Suprapubic skin (tissue), 4 donors: ENCODE measurements at places on chromosomes 2 and 18. TPM values are rescaled to one million over a fixed set of nuclear protein-coding genes. Genes with fewer than 3 reads are reported as not detected.

Gene ITGA4
- 14.1 TPM for total RNA-seq

DNA sequence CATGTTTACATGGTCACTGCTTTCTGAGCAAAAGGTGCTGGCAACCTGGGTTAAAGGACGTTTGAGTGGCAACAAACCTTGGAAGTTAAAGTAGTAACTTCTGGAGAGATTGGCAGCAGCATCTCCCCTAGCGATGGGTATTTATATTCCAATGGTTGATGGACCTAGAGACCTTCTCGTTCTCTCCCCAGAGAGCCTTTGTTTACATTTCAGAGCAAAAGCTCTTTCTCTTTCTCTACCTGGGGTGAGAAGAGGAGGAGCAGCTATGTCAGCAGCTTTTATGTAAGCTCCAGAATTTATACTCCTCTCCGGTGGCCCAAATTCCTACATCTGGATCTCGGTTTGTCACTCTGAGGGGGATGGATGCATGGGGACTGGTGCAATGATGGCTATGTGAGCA lies 213.7 kb upstream of the ARL4C start:
- no peak for DNase-seq
- H3K4me1 ChIP-seq = no peaks in the 10 kb centered on the region
- H3K27me3 ChIP-seq = no peaks in the 10 kb centered on the region
- no peak overlapping the region for H3K4me3 ChIP-seq
- H3K36me3 ChIP-seq = no peaks in the 10 kb centered on the region

DNA sequence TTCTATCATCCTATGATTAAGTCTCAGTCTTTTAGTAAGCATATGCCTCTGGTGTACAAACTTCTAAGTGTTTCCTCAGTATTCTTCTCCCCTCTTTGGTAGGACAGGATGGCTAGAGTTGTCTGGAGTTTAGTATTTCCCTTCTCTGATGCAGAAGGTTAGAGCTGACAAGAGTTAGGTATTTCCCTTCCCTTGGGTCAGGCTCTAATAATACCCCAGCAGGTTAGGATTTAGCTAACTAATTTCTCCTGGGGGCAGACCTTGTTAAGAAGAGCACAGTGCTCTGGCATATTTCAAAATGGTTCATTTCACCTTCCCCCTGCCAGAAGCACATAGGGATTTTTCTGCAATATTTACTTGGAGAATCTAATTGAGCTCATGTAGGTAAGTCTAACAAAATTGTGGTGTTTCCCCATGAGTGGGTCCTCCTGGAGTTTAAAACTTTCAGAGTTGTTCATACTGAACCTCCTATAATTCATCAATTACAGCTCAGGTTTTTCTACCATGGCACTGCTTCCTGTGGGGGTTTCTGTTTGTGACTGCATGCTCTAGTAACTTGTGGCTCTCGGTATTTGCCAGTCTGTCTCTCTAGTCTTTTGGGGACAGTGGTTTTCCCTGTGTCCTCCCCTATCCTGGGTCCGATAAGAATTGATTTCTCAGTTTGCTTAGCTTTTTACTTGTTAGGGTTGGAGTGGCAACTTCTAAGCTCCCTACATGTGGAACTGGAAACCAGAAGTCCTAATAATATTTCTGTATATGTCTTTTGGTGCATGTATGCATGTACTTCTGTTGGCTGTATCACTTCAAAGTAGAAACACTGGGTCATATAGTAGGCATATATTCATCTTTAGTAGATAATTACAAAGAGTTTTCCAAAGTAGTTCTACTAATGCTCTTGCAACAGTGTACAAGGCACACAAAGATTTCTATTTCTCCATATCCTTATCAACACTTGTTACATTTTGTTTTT lies 77.7 kb downstream of the GDF7 start:
- no peak overlapping the region for H3K4me3 ChIP-seq
- no peaks in the 10 kb centered on the region for H3K4me1 ChIP-seq
- H3K36me3 ChIP-seq = no peaks in the 10 kb centered on the region
- no peak overlapping the region for H3K27ac ChIP-seq
- no peak for DNase-seq
- no peaks in the 10 kb centered on the region for H3K27me3 ChIP-seq

- H3K27me3 ChIP-seq = no peaks in the 10 kb centered on the region
- H3K4me3 ChIP-seq = no peak overlapping the region
- no peak for DNase-seq
- H3K27ac ChIP-seq = no peak overlapping the region
- no peaks in the 10 kb centered on the region for H3K36me3 ChIP-seq
Observed at GRCh38 chr18:24514439-24514838, 54.0 kb downstream of the HRH4 start.

GRCh38 chr2:143581134-143581533 lies 451.9 kb downstream of the ARHGAP15 start:
- no peaks in the 10 kb centered on the region for H3K27me3 ChIP-seq
- H3K36me3 ChIP-seq = no peaks in the 10 kb centered on the region
- DNase-seq = no peak
- peaks cover 2% of the 10 kb centered on the region for H3K4me1 ChIP-seq

DNA sequence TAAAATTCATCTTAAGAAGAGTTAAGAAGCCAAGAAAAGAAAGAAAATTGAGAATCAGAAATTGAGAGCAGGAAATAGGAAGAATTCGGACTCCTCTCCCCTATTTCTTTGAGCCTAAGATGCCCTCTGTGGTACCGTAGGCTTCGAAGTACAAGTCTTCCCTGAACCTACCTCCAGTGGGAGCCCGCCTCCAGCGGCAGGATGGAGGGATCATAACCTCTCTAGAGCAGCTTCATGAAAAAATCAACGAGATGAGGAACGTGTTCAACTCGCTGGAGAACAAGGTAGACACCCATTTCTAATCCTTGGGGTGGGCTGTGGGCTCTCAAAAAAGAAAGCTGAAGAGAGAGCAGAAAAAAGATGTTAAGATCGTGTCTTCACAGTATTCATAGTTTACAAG lies 36.3 kb downstream of the ARHGEF33 start:
- no peaks in the 10 kb centered on the region for H3K4me1 ChIP-seq
- H3K27me3 ChIP-seq = no peaks in the 10 kb centered on the region
- DNase-seq = no peak
- H3K4me3 ChIP-seq = no peak overlapping the region
- no peak overlapping the region for H3K27ac ChIP-seq

DNA sequence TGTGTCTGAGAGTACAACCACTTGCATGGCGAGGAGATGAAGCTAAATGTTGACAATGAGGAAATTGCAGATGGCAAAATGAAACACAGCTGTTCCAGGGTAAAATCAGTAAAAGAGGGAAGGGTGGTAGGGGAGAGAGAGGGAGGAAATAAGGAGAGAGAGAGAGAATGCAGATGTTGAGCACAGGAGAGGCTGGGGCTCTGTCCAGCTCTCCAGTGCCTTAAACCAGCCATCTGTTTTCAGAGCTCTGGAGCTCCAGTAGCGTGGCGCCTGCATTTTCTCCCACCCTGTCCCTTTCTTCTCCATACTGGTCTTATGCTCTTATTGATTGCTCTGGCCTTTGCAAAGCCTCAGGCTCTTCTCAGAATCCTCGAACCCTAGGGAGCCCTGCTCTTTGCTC lies 52.7 kb upstream of the BOD1L2 start:
- no peak overlapping the region for H3K27ac ChIP-seq
- H3K27me3 ChIP-seq = no peaks in the 10 kb centered on the region
- no peak for DNase-seq
- H3K36me3 ChIP-seq = no peaks in the 10 kb centered on the region
- H3K4me3 ChIP-seq = no peak overlapping the region

Gene HOXD10
- 0.59 TPM for total RNA-seq

Gene SLC5A7
- total RNA-seq = not detected

Gene NR4A2
- 9.5 TPM for total RNA-seq

- peaks cover 19% of the 10 kb centered on the region for H3K4me1 ChIP-seq
- no peaks in the 10 kb centered on the region for H3K27me3 ChIP-seq
- DNase-seq = no peak
Observed at GRCh38 chr2:63663013-63663864, 74.5 kb downstream of the MDH1 start.

GRCh38 chr2:176997074-176997791 lies 215.4 kb upstream of the HNRNPA3 start:
- peaks cover 6% of the 10 kb centered on the region for H3K4me1 ChIP-seq
- no peak overlapping the region for H3K27ac ChIP-seq
- H3K27me3 ChIP-seq = no peaks in the 10 kb centered on the region

DNA sequence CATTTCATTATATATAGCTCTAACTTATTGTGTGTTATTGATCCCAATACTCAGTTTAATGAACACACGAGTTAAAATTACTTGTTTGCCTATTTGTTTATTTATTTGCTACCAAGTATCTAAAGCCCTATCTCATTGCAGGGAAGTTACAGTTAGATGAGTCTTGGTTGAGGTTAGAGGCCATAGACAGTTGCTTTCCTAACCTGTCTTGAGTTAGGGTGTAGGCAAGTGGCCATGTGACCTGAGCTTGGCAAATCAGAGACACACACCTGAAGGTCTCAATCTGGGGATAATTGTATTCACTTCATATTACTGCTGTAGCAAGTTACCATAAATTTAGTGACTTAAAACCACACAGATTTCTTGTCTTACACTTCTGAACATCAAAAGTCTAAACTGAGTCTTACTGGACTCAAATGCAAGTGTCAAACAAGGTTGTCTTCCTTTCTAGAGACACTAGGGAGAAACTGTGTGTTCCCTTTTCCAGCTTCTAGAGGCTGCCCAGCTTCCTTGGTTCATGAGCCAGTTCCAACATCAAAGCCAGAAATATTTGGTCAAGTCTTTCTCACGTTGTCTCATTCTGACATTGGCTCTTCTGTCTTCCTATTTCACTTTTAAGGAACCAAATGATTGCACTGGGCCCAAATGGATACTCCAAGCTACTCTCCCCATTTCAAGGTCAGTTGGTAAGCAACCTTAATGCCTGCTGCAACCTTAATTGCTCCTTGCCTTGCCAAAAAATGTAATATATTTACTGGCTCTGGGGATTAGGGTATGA lies 39.7 kb downstream of the COL3A1 start:
- no peak overlapping the region for H3K4me3 ChIP-seq
- H3K27me3 ChIP-seq = no peaks in the 10 kb centered on the region
- H3K4me1 ChIP-seq = no peaks in the 10 kb centered on the region
- H3K27ac ChIP-seq = no peak overlapping the region
- H3K36me3 ChIP-seq = peaks cover 11% of the 10 kb centered on the region
- no peak for DNase-seq

GRCh38 chr2:105954891-105955290 lies 210.2 kb downstream of the NCK2 start:
- H3K4me3 ChIP-seq = no peak overlapping the region
- no peaks in the 10 kb centered on the region for H3K27me3 ChIP-seq
- DNase-seq = no peak
- no peaks in the 10 kb centered on the region for H3K4me1 ChIP-seq

DNA sequence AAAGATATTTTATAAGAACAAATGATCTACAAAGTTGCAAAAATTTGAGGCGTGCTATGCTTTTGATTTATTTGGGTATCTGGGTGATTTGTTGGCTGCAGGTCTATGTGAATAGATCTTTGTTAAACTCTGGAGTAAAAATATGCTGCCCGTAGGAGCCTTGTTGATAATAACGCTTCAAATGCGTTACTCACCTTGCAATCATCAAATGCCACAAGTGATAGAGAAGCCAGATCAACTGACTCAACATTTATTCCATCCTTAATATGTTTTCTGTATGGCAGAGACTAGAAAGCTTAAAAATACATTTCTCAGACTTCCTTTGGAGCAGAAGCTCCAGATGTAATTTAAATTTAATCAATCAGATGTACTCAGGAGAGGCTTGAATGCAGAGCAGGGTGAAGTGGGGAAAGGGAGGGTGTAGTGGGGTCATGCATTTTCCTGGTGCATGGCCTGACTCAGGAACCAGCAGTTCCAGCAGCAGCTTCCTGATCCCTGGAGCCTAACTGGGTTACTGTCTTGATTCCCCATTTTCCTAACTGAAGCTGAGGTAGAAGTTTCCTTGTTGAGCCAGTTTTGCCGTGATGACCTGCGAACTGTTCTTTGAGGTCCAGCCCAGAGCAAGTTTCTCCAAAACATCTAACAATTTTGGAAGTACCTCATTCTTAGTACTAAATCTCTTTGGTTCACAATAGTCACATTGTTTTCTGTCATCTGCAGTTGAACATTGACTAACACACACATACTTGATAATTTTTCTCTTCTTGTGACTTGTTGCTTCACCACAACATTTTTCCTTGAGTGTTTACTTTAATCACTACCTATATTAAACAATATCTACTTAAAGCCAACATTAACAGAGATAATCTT lies 284.7 kb upstream of the CWC22 start:
- no peaks in the 10 kb centered on the region for H3K4me1 ChIP-seq
- H3K4me3 ChIP-seq = no peak overlapping the region
- no peak overlapping the region for H3K27ac ChIP-seq
- DNase-seq = no peak
- H3K36me3 ChIP-seq = no peaks in the 10 kb centered on the region

GRCh38 chr18:50113726-50114125 lies 81.2 kb downstream of the MYO5B start:
- DNase-seq = no peak
- no peaks in the 10 kb centered on the region for H3K27me3 ChIP-seq
- H3K36me3 ChIP-seq = no peaks in the 10 kb centered on the region
- no peaks in the 10 kb centered on the region for H3K4me1 ChIP-seq
- no peak overlapping the region for H3K4me3 ChIP-seq
- H3K27ac ChIP-seq = no peak overlapping the region

DNA sequence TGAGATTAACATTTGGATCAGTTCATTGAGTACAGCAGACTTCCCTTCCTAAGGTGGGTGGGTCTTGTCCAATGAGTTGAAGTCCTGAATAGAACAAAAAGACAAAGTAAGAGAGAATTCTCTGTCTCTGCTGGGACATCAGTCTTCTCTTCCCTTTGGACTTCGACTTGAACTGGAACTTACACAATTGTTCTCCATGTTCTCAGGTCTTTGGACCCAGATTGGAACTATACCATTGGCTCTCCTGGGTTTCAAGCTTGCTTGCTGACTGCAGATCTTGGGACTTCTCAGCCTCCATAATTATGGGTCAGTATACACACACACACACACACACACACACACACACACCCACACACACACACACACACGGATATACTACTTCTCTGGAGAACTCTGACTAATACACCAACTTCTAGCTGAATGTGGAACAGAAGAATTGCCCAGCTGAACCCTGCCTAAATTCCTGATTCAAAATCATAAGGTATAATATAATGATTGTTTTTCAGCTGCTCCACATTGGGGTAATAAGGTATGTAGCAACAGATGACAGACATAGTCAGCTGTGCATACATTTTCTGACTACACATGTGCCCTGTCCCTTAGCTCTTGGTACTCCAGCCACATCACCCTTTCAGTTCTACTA lies 214.0 kb downstream of the TGIF1 start:
- H3K36me3 ChIP-seq = no peaks in the 10 kb centered on the region
- DNase-seq = no peak
- peaks cover 15% of the 10 kb centered on the region for H3K4me1 ChIP-seq
- no peaks in the 10 kb centered on the region for H3K27me3 ChIP-seq
- H3K4me3 ChIP-seq = no peak overlapping the region

DNA sequence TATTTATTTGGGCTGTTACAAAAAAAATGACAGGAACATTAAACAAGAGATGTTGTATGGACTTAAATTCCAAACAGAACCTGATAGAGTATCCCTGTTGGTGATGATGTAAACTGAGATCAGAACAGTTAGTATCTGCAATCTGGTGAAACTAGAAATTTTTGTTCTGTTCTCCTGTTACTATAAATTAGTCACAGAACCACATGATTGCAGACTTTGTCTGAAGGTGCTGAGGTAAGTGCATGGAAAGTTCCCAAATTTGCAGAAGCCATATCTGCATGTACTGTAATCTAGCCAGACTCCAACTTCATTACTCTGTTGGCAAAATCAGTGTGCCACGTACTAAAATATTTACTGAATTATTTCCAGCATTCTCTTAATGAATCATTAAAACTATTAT lies 516.3 kb upstream of the FSIP2 start:
- no peak overlapping the region for H3K27ac ChIP-seq
- no peaks in the 10 kb centered on the region for H3K4me1 ChIP-seq
- DNase-seq = no peak
- no peaks in the 10 kb centered on the region for H3K36me3 ChIP-seq
- H3K27me3 ChIP-seq = no peaks in the 10 kb centered on the region
